Effector CD4-positive, alpha-beta T cell (primary cell): ENCODE measurements at places on chromosomes 2 and 18.

DNA sequence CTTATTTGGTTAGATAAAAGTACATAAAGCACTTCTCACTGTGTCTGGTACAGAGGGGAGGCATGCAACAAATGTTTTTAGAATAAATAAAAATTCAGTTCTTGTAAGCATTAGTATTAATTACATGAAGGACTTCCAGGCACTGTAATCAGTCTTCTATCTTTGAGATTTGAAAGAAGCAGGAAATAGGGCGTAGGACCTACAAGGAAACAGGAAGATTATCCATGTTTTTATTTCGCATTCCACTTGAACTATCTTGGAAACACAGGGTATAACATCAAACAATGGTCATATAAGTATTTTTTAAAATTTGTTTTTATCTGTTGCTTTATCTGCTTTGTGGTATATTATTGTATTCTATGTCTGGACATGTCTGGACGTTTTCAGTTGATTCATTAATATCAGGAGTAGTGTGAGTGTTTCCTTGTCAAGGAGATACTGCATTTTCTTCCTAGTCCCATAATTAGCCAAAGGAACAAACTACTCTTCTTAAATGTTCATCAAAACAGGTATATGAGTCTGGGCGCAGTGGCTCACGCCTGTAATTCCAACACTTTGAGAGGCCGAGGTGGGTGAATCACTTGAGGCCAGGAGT lies 32.5 kb downstream of the BMPR2 start:
- no peak for DNase-seq

GRCh38 chr2:72921088-72921851 lies 4.0 kb downstream of the EMX1 start:
- DNase-seq = no peak

DNA sequence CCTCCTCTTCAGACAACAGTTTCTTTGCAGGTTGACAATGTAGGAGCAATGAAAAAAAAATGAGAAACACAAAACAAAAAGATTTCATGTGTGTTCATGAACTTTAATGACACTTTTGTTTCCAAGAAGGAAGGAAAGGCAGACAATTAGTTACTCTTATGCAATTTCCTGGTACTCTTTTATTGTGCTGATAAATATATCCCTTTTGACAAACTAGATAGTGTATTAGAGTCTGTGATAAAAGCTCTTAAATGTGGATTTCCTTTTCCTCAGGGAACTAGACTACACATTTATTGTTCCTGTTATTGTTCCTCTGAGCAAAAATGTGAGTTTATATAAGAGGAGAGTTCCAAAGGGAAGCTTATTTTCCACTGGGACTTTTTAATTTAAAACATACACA lies 188.7 kb upstream of the NRXN1 start:
- no peak for DNase-seq

- no peak for DNase-seq
Measured at GRCh38 chr18:1413323-1413675, 508.6 kb downstream of the ADCYAP1 start.

DNA sequence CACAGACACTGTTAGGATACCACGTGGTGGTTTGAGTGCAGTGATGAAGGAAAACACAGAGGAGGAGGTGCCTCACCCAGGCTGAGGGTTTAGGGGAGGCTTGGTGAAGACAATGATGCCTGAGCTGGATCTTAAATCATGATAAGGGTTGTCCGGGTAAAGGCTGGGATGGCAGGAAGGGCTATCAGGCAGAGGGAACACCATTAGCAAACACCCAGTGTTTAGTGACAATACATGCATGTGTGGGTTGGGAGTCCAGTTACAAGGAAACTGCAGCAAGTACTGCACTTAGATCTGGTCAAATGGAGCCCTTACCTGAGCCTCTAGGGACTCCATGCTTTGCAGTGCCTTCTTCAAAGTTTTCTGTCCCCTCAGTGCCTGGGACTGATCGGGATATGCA lies 79.8 kb upstream of the MBOAT2 start:
- DNase-seq = no peak

GRCh38 chr2:122322815-122323214 lies 567.4 kb downstream of the TSN start:
- DNase-seq = no peak

- no peak for DNase-seq
Measured at GRCh38 chr18:39788383-39788782, 2166.7 kb upstream of the PIK3C3 start.

- DNase-seq = no peak
Measured at GRCh38 chr2:19127616-19128015, 230.8 kb downstream of the OSR1 start.

- DNase-seq = no peak
Measured at GRCh38 chr18:21897811-21898210, 157.2 kb downstream of the MIB1 start.

DNA sequence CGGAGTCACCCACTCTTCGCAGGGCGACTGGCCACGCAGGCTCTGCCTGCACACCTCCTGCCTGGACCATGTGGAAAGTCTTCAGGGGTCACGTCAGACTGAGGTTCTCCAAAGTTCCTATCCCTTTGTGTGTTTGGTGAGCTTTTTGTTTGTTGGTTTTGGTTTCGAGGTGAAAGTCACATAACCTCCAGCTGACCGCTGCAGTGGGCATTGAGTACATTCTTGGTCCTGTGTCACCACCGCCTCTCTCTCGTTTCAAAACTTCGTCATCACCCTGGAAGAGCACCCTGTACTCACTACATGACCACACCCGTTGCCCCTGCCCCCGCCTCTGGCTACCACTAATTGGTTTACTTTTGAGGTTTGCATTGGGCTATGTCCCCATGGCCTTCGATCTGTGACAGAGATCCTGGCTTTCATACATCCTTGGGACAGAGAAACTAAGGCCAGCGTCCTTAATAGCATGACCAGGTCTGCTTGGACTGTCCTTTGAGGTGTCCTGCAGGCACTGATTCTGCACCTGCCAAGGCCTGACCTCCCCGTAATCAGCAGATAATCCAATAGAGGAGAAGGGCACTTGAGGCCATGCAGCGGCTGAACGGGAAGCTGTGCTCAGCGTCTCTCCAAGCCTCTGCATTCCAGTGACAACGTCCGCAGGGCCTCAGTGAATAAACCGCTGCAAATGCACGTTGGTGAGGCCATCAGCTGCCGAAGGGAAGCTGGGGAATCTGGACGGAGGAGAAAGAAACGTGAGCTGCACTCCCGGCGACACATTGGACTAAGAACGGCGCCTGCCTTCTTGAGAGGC lies 46.8 kb downstream of the SH3BP4 start:
- DNase-seq = no peak

GRCh38 chr2:239388236-239389151 lies 12.3 kb downstream of the HDAC4 start:
- no peak for DNase-seq

- no peak for DNase-seq
Measured at GRCh38 chr2:202831242-202832220, 40.0 kb downstream of the ICA1L start.

- no peak for DNase-seq
Measured at GRCh38 chr2:231386446-231386845, 9.1 kb upstream of the B3GNT7 start.

DNA sequence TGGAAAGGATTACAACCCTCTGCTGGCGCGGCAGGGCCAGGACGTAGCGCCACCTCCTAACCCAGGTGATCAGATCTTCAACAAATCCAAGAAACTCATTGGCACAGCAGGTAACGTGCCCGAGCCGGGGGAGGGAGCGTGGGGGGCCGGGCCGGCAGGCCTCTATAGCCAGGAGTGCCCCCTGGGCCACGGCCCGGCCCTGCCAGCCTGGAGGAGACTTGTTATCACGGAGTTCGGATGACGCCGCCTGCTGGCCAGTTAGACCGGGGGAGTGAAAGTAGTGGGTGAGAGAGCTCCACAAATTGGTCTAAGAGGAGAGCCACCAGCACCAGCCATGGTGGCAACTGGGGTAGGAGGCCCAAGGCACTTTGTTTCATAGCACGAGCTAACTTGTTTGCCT lies 8.6 kb upstream of the TMEM214 start:
- no peak for DNase-seq

- no peak for DNase-seq
Measured at GRCh38 chr2:175861958-175862357, 140.1 kb downstream of the LNPK start.
